ENCODE measurements at places on chromosomes 2 and 18.

- DNase-seq, result no peak
Observed at GRCh38 chr2:223262946-223263345, 211.0 kb downstream of the KCNE4 start.

- DNase-seq, result no peak
Observed at GRCh38 chr2:70890469-70891065, 45.1 kb upstream of the ATP6V1B1 start.

GRCh38 chr18:48013162-48013561 lies 82.7 kb upstream of the SMAD2 start:
- no peak for DNase-seq

- no peak for DNase-seq
Observed at GRCh38 chr2:232372231-232373208, 6.0 kb upstream of the ALPP start.

DNA sequence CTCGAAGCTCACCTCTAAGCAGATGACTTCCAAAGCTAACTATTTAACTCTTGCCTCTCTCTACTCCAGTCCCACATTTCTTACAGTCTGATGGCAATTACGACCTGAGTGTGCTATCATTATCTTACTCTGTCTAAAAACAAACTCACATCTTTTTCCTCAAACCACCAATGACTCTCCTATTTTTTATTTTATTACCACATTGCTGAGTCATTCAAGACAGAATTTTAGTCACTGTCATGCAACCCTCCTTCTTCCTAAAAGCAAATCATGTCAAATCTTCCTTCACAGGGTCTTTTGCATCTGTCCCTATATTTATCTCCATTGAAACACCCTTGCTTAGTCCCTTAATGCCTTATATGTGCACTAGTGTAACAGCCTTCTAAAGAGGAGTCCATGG lies 34.6 kb upstream of the C2orf15 start:
- no peak for DNase-seq

All from stimulated activated CD8-positive, alpha-beta memory T cell treated with anti-CD3 and anti-CD28 coated beads, Interleukin-7, amount 100 ng/mL, for 48 hours (primary cell).